ENCODE measurements at places on chromosomes 2 and 18.

- no peak for DNase-seq
Observed at GRCh38 chr2:135647836-135648579, 93.6 kb upstream of the UBXN4 start.

- DNase-seq: no peak
Observed at GRCh38 chr2:229087843-229088516, 183.1 kb downstream of the PID1 start.

- no peak for DNase-seq
Observed at GRCh38 chr2:23595601-23596251, 210.7 kb downstream of the KLHL29 start.

DNA sequence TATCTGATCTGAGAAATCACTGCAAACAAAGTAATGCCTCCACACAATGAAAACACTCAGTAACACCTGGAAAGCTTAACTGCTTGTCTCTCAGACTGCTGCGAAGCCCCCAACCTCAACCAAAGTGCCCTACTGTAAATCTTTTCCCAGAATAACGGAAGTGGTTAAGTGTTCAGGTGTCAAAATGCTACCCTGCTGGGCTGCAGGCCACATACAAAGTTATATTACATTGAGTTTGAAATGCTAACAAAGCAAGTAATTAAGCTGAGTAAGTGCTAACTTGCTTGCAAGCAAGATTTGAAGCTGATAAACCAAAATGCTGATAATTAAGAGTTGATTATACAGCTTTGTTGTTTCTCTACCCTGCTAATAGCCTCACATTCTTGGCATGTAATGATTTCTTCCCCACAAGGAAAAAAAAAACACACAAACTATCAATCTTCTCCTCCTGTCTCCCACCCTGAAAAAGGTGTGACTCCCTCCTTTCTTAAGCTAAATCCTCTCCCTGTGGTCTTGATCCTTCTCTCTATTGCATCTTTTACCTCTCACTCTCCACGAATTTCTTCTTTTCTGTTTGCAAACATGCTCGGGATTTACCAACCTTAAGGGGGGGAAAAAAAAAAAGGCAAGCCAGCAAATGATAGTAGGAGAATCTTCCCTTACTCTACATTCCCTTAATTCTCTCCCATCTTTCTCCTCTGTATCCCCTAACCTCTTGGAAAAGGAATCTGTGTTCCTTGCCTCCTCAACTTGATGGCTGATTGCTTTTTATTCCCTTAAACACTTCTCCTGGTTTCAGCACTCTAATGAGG, 266.8 kb upstream of the SIX3 start:
- no peak for DNase-seq

- no peak for DNase-seq
Observed at GRCh38 chr2:7288484-7288883, 371.3 kb downstream of the RNF144A start.

GRCh38 chr2:629961-630360, 47.2 kb downstream of the TMEM18 start:
- DNase-seq: no peak

GRCh38 chr18:59833785-59834184, 66.0 kb upstream of the PMAIP1 start:
- DNase-seq: no peak

- no peak for DNase-seq
Observed at GRCh38 chr18:76619621-76620315, 124.7 kb upstream of the ZNF516 start.

DNA sequence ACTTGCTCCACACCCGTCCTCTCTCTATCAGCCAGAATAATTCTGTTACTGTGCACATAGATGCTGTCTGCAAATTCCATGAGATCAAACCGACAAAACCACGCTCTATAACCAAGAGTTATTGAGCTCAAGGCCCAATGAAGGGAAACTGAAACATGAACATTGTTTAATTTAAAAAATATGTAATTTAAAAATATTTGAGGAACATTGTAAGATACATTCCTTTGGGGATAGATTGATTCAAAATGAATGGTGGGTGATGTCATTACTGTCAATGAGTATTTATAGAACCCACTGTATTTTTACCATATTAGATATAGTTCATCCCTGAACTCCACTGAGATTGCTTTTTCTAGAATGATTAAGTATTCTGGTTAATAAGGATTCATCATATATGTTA, 50.4 kb downstream of the NCKAP5 start:
- no peak for DNase-seq

GRCh38 chr2:109428281-109428680, 185.5 kb downstream of the SEPTIN10 start:
- no peak for DNase-seq
